ENCODE measurements at places on chromosomes 6 and 20.

- DNase-seq: no peak
Observed at GRCh38 chr6:168865-169455, 123.3 kb upstream of the DUSP22 start.

GRCh38 chr6:54525731-54526130 is 217.5 kb downstream of the TINAG start:
- DNase-seq: no peak

DNA sequence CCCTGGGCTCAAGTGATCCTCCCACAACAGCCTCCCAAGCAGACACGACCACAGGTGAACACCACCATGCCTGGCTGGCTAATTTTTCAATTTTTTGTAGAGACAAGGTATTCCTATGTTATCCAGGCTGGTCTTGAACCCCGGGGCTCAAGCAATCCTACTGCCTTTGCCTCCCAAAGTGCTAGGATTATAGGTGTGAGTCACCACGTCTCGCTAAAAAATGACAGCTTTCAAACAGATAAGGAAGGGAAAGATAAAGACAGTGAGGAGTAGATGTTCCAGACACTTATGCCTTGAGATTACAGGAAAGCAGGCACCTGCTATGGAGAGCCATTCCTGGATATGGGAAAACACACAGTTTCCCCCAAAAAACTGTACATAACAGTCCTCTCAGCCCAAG is 40.9 kb upstream of the SLA2 start:
- no peak for DNase-seq

DNA sequence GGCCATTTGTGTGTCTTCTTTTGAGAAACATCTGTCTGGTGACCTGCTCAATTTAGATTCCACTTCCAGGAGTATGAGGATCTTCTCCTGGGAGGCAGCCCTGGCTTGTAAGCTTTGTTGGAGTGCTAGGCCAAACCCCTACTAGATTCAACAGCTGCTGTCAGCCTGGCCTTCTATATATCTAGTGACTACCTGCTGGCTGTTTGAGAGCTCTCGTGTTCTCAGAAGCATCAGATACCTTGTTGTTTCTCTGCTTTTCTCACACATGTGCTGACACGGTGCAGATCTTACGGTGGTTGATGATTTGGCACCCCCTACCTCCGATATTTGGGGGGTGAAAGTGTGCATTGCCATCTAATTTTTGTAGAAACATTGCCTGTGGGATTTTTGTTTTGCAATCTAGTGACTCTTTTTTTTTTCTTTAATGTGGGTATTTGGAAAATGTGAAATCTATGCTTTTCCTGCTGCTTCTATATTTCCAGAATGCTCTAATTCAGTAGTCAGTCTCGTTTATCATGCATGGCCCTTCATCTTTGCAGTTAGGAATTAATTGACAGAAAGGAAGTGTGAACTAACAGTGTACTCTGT is 4.7 kb downstream of the CCN2 start:
- DNase-seq: no peak

DNA sequence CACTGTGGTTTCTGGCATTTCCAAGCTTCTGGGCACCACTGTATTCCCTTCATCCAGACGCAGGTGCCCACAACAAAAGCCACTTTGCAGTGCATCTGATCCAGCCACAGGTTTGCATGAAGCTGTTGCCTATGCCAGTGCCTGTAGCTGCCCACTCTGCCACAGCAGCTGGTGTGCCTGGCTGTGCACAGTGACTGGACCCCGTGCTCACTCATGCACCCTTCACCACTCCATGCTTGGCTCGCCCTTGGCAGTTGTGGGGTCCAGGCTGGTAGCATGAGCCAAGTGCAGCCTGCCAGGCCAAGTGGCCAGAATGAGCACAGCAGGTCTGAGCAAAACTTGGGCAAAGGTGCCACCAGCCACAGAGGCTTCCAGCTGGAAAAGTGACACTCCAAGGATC is 42.7 kb downstream of the SEL1L2 start:
- DNase-seq: no peak

- DNase-seq: no peak
Observed at GRCh38 chr6:52573295-52573694, 3.6 kb downstream of the TRAM2 start.

GRCh38 chr6:159148641-159149040 is 20.6 kb upstream of the FNDC1 start:
- no peak for DNase-seq

- DNase-seq: no peak
Observed at GRCh38 chr20:44730441-44730840, 15.2 kb upstream of the KCNK15 start.

- no peak for DNase-seq
Observed at GRCh38 chr6:69866351-69866769, at the start of gene COL19A1. COL19A1 (plus strand) TSS chr6:69866556; CDS start chr6:69879568, 13,012 bp downstream.

- DNase-seq: no peak
Observed at GRCh38 chr20:18645851-18646250, 58.0 kb downstream of the DTD1 start.

DNA sequence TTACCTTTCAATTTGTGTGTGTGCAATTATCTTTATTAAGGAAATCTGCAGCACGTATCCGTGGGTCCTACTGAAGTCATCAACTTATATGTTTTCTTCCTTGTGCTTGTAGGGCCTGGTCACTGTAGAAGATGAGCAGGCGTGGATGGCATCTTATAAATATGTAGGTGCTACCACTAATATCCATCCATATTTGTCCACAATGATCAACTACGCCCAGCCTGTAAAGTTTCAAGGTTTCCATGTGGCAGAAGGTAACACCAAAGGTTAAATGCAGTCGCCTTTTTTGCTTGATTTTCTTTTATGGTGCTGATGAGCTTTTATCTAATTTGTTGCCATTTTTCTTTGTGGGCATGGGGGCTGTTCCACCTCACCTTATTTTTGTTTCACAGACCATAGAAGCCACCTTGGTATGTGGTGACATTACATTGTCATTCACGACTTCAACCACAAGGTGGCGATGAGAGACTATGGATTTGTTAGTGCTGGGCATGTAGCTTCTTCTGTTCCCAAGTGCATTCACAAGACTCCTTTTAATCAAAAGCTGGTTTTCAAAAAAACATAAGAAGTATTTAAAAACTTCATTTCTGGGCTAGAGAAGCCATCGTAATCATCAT is 106.5 kb upstream of the LAMP5 start:
- no peak for DNase-seq

- no peak for DNase-seq
Observed at GRCh38 chr6:4777394-4777935, 1.3 kb downstream of the CDYL start.

- DNase-seq: peak; percentile 95
Observed at GRCh38 chr6:10412461-10413261, 2.2 kb downstream of the TFAP2A start.

DNA sequence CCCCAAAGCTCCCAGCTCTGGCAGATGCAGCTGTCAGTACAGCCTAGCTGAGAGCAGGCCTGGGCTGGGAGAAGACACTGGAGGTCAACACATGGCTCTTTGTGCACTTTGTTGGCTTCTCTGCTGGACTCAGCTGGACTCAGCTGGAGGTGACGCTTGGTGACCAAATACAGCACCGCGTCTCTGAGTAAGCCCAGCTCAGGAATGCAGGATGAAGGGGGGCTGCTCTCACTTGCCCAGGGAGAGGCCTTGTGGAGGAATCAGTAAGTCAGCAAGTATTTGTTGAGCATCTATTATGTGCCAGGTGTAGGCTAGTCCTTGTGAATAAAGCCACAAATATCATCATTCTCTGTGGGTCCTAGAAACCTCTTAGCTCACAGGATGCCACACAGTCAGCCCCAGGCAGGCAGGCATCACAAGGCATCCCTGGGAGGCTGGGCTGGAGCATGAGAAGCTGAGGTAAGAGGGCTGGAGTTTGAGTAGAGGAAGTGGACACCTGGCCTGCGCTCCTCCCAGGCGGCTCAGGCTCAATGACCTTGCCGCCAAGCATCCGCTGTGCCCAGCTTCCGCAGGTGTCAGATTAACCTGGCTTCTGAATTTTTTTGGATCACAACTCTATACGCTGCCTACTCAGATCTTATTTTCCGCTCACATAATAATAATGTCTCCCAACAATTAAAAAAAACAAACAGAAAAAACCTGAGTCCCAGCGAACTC is 95.4 kb downstream of the TMEM170B start:
- no peak for DNase-seq

GRCh38 chr6:101302593-101302992 is 90.9 kb upstream of the GRIK2 start:
- no peak for DNase-seq

DNA sequence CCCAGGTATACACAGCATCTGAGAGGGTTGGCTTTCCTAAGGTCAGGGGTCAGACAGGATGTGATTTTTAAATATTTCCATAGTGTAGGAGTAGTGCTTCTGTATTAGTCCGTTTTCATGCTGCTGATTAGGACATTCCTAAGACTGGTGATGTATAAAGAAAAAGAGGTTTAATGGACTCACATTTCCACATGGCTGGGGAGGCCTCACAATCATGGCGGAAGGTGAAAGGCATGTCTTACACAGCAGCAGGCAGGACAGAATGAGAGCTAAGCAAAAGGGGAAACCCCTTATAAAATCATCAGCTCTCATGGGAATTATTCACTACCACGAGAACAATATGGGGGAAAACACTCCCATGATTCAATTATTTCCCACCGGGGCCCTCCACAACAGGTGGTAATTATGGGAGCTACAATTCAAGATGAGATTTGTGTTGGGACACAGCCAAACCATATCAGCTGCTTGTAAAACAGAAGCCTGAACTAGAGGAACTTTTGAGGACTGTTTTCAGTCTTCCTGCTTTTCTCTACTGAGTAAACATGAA is 91.0 kb upstream of the MEI4 start:
- no peak for DNase-seq

DNA sequence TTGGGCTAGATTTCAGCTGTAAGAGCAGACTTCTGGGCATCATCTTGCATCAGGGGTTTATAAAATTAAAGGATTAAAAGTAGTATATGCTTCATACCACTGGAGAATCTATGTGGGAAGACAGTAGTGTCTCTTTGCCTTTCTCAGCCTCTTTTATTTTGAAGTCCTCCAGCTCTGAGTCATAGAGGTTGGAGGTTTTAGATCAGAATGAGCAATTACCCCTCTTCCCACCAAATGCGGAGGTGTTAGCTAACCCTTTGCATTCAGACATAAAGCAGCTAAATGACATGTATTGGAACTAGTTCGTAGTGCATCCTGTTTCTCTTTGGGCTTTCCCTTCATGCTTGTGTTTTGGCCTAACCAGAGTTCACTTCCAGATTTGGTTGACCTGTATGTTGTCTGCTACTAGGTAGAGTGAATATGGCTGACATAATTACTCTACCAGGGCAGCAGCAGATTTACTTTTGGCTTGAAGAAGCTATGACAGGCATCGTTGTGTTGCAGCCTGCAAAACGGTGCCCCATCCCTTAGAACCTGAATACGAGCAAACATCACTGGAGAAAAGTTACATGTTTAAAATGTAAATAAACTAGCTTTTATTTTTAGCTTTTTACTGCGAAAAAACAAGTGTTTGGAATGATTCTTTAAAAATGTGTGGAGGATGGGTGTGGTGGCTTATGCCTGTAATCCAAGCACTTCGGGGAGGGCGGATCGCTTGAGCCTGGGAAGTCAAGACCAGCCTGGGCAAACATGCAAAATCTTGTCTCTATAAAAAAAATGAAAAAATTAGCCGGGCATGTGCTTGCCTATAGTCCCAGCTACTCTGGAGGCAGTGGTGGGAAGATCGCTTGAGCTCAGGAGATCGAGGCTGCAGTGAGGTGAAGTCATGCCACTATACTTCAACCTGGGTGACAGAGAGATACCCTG is 82.2 kb downstream of the MYO6 start:
- no peak for DNase-seq

GRCh38 chr6:118704915-118705314 is 53.5 kb upstream of the CEP85L start:
- no peak for DNase-seq

GRCh38 chr6:30483677-30484279 is 5.5 kb upstream of the HLA-E start:
- no peak for DNase-seq

DNA sequence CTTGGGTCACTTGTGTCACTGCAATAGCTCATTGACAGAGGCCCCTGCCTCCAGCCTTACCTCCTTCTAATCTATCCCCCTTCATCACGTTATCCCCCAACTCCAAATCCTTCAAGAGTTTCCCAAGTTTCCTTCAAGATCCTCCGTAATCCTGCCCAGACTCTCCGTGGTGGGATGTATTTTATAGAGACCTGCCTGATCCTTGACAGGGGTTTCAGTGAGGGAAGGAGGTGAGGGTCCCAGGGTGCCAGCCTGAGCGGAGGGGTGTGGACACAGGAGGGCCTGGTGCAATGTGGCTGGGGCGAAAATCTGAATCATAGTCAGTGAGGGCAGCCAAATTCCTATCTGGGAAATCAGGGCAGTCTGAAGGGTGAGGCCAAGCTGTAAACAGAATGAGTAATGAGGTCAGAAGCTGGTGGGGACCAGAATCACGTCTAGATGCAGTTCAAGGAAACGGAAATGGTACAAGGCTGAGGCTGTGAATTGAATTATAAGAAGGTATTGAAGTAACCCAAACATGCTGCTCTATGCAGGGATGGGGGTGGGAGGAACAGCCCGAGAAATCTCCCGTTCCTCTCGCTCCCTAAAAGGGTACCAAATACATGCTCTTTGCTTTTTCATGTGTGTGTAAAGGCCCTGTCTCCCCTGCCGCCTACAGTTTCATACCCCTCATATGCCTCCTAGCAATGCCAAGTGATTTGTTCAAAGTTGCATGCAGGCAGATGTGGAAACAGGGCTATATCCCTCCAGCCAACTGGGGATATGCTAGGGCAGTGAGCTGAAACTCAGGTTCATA is 35.4 kb upstream of the PIM1 start:
- DNase-seq: no peak

DNA sequence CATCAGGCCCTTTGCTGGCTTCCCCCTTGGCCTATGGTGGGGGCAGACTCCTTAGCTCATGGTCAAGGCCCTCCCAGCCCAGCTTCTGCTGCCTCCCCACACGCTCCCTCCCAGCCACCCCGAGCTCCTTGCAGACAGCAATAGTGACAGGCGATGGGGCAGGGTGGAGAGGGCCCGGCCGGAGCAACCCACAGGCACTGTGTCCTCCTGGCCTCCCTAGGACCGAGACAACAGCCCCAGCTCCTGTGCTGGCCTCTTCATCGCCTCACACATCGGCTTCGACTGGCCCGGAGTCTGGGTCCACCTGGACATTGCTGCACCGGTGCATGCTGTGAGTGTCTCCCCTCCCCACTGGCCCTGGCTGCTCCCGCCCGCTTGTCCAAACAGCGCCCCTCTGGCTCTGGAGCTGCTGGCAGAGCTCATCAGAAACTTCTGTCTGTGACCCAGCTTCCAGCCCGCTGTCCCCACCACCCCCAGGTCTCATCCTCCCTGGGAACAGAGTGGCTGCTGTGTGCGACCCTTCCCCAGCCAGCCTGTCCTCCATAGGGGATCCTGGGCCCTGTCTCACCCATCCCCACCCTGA is 21.8 kb downstream of the NPEPL1 start:
- DNase-seq: no peak

GRCh38 chr6:100347901-100348550 is 116.7 kb downstream of the SIM1 start:
- DNase-seq: no peak

- DNase-seq: no peak
Observed at GRCh38 chr6:92559611-92560010, 859.7 kb downstream of the EPHA7 start.

GRCh38 chr6:227812-228338 is 64.4 kb upstream of the DUSP22 start:
- peak; percentile 42 for DNase-seq

- DNase-seq: no peak
Observed at GRCh38 chr6:17877196-17877894, 110.1 kb downstream of the KIF13A start.

GRCh38 chr6:44000164-44000842 is 126.9 kb downstream of the MRPL14 start:
- no peak for DNase-seq
